ENCODE measurements at places on chromosomes 1 and 21.

DNA sequence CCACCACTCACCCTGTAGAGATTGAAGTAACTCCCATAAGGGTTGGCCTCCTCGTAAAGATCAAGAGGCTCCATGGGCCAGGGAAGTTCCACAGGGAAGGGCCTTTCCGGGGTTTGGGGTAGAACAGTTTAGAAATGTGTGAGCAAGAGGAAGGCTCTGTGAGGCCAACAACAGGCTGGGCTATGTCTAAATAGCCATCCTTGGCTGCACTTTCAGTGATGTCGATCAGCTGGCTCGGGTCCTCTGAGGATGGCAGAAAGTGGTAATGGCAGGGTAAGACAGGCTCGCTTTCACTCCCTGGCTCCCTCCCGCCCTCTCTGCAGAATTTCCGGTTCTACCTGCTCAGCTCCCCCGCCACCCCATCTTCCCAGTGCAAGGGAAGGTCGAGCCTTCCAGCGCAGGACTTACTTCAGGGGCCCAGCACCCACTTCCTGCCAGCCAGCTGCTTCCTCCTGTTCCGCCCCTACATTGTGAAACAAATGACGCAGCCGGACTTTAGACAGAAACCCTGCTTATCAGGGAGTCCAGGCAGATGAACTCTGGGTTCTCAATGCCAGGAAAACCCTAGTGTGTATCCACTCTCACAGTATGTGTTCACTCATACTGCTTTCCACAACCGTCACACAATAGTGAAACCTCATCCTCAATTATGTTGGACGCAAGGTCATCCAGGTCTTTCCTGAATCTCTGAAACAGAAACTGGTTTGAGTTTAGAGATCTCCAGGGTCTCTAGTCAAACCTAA is 7.3 kb downstream of the F11R start:
- peak; percentile 75 for DNase-seq

GRCh38 chr1:89065079-89065868 is at the start of gene GBP1:
GBP1 (minus strand) TSS chr1:89065208; CDS start chr1:89063234, 1,974 bp downstream.
- DNase-seq = peak; percentile 70

DNA sequence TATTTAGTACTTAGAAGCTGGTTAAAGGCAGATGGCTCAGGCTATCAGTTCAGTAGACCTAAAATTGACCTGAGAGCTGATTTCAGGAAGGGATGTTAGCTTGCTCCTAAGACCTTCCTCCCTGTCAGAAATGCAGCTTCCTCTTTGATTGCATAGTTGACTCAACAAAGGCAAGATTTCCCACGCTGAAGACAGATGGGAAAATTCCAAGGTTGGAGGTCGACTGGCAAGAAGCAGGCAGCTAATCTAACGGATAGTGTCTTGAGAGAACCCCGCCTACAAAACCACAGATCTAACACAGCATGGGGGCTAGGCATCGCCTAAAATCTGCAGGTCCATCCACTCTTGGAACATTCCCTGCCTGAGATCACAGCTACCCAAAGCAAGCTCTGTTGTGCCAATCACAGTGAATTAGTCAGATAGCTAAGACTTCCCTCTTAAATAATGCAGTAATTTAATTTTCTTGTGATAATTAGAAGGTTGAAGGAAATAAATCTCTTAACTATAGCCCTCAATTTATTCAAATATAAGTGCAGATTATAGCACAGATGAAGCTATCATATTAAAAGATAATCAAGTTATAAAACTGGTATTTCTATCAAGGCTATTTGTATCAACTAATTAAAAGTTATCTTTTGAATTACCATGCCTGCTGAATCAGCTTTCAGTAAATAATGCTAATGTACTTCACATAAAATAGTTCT is 357.8 kb upstream of the SGIP1 start:
- DNase-seq = no peak

- DNase-seq = no peak
Measured at GRCh38 chr1:223177681-223178080, 34.6 kb upstream of the TLR5 start.

- DNase-seq = no peak
Measured at GRCh38 chr1:7893529-7894180, 40.8 kb upstream of the UTS2 start.

GRCh38 chr1:42847111-42847595 is 740 bp downstream of the ZNF691 start:
- no peak for DNase-seq
